ENCODE measurements at places on chromosomes 2 and 18.

DNA sequence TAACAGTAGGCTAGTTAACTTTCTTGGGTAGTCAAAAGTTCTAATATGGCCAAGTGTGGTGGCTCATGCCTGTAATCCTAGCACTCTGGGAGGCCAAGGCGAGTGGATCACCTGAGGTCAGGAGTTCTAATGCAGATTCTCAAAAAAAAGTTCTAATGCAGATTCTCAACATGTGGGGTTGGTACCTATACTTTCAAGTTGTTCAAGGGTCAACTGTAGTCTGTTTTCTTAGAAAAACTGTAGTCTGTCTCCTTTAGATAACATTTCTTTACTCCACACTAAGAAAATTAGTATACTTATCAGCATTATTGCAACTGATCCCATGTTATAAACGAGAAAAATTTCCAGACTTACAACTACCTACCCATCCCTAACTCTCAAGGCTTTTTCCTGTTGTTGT lies 16.6 kb downstream of the INO80D start:
- no peak for DNase-seq

GRCh38 chr2:32572737-32573136 lies 55.1 kb upstream of the TTC27 start:
- DNase-seq, result no peak

DNA sequence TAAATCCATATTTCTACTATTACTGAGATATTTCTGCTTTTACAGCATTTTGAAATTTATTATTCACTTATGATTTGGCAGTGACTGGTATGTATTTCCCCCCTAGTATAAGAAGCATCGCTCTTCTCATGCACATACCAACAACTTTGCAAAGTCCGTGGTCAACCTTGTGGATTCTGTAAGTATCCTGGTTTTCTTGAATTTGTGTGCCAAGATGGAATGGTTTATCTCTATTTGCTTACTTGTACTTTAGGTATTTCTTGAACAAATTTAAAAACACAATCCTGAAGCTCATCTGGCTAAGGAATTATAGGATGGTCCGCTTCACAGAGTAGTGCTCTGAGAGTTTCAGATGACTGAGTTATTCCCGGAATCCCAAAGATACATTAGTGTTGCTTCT lies 85.0 kb upstream of the FAM237A start:
- DNase-seq, result no peak

GRCh38 chr2:237978058-237978712 lies 11.4 kb downstream of the UBE2F start:
- DNase-seq, result no peak

- DNase-seq, result no peak
Observed at GRCh38 chr2:8549942-8550341, 131.9 kb upstream of the ID2 start.

- no peak for DNase-seq
Observed at GRCh38 chr2:165874445-165875039, 79.0 kb downstream of the TTC21B start.

- DNase-seq, result no peak
Observed at GRCh38 chr18:52888014-52888413, 548.0 kb downstream of the DCC start.

- DNase-seq, result no peak
Observed at GRCh38 chr2:147910990-147911473, 66.2 kb downstream of the ACVR2A start.

- DNase-seq, result no peak
Observed at GRCh38 chr2:33526132-33526531, 49.7 kb downstream of the RASGRP3 start.

- no peak for DNase-seq
Observed at GRCh38 chr2:45343251-45344017, 267.6 kb downstream of the SRBD1 start.

DNA sequence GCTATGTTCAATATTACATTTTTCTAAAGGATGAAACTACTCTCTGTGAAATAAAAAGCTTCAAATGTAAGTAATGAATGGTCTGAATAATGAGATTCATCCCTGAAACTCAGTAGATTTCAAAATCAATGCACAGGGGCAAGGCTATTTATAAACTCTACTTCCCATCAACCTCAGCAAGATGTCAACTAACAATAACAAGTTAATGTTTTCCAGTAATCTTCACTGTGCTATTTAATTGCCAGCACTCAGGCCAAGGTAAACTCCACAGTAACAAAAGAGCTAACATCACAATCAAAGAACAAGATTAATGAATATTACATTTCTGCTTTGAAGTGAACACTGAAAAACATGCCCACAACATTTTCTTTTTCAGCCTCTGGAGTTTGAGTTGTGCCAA lies 144.3 kb upstream of the ZFP36L2 start:
- no peak for DNase-seq

DNA sequence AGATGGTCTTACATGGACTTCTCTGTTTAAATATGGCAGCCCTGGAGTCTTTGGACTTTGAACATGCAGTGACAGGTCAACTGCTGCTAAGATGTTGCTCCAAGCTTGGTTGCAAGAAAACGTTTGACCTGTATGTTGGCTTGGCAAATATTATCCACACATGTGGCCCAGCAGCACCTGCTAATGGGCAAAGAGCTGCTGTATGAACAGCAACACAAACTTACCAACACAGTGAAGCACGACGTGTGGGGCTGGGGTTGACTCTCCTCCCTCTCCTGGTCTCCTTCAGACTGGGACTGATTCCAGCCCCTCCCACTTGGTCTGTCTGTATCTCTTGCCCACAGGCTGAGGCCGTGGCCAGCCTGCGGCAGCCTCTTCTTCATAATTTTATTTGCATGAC lies 3.8 kb downstream of the KCNE4 start:
- DNase-seq, result no peak

DNA sequence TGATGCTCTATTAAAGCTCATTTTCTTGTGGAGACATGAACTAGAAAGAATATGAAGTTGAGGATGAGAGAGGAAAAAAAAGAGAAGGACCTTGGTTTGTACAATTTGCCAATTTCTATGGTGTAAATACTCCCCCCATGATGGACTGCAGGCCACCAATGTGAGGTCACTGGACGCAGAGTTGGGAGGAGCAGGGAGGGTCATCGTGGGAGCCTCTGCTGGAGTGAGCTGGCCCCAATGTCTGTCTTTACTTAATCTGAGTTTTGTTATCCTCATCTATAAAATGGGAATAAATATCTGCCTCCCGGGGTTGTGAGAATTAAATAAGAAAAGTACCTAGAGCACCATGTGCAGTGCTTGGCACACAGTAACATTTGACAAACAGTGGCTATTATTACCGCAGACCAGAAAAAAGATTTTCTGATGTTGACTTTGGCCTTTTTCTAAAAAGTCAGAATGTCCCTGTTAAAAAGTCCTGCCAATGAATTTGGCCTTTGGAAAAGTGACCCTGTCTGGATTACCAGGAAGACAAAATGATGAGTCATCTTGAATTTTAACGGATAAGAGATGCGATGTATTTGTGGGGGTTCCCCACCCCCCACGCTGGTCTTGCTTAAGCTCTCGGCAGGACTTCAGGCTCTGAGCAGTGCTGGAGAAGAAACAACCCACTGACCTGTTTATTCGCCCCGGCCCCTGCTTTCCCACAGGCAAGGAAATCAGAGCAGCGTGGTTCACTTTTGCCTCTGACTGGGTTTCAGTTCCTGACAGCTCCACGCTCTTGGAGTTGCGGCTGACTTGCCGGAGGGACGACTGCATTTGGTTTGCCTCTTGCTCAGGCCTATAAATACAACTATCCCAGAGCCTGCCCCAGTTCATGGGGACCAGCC lies 50.3 kb upstream of the FOSL2 start:
- peak; percentile 76 for DNase-seq

- no peak for DNase-seq
Observed at GRCh38 chr18:8948471-8949149, 153.9 kb upstream of the NDUFV2 start.
